Activated naive CD4-positive, alpha-beta T cell treated with anti-CD3 and anti-CD28 coated beads, Interleukin-2, amount 50 U/mL, for 16 hours (primary cell): ENCODE measurements at places on chromosomes 3 and 15.

DNA sequence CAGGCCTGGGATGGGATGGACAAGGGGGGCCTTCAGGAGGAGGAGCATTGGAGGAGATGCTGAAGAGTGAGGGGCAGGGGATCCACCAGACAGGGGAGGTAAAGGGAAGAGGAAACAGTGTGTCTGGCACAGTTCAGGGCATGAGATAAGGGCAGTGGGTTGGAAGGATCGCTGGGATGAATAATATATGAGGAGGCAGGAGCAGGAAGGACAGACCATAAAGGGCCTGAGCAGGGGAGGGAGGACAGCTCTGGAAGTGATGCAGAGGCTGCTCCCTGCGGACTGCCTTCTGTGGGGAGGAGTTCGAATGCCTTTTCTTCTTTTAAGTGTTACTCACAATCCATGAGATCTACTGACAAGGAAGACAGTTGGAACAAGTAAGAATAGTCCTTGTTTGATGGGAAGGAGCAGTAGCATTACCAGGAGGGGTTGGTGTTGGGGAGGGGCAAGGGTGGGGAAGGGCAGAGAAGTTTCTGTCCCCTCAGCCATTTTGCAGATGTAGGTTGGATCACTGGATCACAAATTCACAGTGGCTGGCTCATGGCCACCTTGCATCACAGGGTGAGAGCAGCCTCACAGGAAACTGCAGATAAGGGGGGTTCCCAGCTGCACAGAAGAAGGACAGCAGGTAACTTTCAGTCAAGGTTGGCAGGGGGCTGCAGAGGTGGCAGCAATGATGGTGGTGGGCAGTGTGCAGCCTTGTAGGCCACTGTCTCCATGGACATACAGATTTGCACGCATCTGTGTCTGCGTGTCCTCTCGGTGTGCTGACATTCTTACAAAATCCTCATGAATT, 91.9 kb upstream of the SNRPN start:
- DNase-seq: no peak

GRCh38 chr3:128537091-128537703, 44.2 kb upstream of the GATA2 start:
- no peak for DNase-seq

- DNase-seq: no peak
Measured at GRCh38 chr15:99446565-99447496, 119.0 kb upstream of the MEF2A start.

DNA sequence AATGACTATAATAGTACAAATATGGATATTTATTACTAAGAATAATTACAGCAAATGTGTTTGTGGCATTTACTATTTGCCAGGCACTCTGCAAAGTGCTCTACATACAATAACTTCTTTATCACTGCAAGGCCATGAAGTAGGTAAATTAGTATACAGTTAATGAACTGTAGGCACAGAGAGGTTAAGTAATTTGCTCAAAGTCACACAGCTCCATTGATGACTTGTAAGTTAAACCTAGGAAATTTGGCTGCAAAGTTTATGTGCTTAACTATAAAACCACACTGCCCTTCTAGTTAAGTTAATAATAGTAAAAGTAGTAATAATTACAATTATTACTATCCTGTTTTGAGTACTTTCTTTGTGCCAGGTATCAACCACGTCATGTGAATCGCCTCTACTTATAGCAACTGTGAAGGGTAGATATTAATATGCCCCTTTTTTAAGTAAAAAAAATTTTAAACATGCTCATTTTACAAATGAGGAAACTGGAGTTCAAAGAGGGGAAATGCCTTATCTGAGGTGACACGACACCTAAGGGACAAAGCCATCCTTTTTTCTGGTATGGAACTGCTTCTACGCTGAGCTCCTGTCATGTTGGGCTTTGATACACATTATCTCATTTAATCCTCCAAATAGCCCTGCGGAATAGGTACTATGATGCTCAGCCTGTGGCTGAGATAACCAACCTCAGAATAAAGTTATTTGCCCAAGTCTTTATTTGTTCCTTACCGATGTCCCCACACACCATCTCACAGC, 8.5 kb downstream of the BHLHE40 start:
- no peak for DNase-seq

- no peak for DNase-seq
Measured at GRCh38 chr3:126015075-126015474, 46.1 kb downstream of the ROPN1B start.

DNA sequence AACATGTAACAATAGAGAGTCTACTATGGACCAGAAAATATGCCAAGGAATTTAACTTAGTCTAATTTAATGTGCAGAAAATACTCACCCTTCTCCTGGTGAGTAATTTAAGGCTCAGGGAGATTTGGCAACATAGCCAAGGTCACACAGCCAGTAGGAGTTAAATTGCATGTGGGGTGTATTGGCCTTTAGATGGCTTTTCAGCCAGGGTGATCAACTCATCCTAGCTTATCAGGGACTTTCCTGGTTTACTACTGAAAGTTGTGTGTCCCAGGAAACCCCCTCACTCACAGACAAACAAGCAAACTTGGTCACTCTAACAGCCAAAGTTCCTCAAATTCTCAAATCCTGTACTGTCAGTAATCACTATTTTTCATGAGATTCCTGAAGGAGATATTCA, 2.6 kb upstream of the SLC9A9 start:
- no peak for DNase-seq

DNA sequence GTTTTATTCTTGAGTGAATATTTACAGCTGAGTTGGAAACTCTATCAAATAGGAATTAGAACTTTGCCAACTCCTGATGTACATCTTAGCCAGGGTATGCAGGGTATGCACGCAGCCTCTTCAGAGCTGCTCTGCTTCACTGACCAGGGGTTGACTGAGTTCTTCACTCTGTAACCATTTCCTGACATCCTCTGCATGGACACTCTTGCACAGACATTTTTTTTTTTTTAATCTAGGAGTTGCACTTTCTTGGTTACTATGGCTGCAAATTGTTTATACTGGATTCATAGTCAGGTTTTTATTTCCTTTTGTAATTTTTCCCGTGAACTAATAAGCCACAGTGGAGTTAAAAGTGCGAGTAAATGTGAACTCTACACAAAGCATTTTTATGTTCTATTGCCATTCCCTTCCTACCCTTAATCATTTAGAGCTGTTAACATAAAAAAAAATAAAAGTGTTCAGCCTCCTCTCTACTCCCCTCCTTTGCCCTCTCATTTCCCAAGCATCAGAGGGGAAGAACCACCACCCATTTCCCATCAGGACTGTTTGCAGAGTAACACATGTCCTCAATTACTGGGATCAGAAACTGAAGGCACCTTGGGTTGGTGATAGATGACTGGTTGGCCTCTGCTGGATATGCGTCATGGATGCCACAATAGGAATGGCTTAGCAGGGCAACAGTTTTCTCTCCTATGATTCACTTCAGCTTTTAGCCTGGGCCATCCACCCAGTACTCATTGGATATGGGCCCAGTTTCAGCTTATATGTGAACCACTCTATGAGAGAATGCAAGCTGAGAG, 54.0 kb downstream of the DUT start:
- DNase-seq: no peak
